ENCODE measurements at places on chromosomes 3 and 15.

- no peak for DNase-seq
These were observed 72.6 kb upstream of the CDIN1 start for GRCh38 chr15:36506733-36507356.

GRCh38 chr3:101829437-101829830 lies 19.9 kb upstream of the NFKBIZ start:
- no peak for DNase-seq

DNA sequence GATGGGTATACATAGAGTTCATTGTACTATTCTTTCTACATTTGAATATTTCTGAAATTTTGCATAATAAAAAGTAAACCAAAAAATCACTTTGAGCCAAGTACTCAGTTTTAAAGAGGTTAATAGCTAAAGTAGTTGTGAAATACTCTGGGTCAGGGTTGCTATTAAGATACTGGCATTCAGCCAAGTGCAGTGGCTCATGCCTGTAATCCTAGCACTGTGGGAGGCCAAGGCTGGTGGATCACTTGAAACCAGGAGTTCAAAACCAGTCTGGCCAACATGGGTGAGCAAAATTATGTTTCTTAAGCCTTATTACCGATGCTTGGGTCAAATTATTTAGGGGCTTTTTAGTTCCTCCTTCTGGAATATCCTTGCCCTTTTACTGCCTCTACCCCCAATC lies 122.0 kb upstream of the MELTF start:
- DNase-seq = no peak

GRCh38 chr3:29426302-29427226 lies 145.7 kb downstream of the RBMS3 start:
- DNase-seq = no peak

- no peak for DNase-seq
These were observed 29.1 kb downstream of the MKRN2 start for GRCh38 chr3:12585970-12586369.

- no peak for DNase-seq
These were observed 1034.4 kb downstream of the TUSC7 start for GRCh38 chr3:117743993-117744392.

DNA sequence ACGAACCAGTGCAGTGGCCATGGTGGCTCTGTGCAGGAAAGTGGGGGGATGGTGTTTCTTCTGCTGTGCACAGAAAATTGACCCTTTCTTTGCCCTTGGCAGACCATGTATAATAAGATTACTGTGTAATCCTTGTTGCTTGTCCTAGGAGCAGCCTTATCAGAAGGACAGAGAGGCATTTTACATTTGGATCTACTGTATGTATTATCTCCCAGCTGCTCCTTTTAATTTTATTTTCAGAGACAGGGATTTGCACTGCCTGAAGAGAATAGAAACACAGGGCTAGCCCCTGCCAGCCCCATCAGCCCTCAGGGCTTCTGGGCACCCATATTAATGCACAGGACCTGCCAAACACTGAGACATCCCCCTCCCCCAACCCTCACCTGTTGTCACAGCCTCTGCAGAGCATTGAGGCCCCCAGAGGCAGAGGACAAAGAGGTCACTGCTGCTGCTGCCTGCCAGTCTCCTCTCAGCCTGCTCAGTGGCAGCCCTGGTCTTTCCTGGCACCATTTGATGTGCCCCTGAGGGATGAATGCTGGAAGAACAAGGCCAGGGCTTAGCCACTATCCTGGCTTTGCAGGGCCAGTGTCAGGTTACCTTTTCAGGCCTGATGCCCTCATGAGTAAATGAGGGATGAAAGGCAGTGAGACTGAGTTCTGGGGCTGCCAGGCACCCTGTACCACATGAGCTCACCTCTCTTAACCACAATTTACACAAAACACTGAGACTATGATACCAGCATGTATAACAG lies 533.4 kb downstream of the NTRK3 start:
- DNase-seq = no peak

GRCh38 chr3:68007621-68008226 lies 353.3 kb upstream of the SUCLG2 start:
- DNase-seq = peak; percentile 29

GRCh38 chr3:18246336-18247060 lies 178.6 kb downstream of the SATB1 start:
- no peak for DNase-seq

All from activated CD4-positive, alpha-beta T cell treated with anti-CD3 and anti-CD28 coated beads for 48 hours (primary cell).